ENCODE measurements at places on chromosomes 13 and 19.

GRCh38 chr13:24288870-24289269 is 20.5 kb upstream of the C1QTNF9 start:
- DNase-seq, result no peak

GRCh38 chr19:1107661-1108261 is 4.0 kb downstream of the GPX4 start:
- no peak for DNase-seq

DNA sequence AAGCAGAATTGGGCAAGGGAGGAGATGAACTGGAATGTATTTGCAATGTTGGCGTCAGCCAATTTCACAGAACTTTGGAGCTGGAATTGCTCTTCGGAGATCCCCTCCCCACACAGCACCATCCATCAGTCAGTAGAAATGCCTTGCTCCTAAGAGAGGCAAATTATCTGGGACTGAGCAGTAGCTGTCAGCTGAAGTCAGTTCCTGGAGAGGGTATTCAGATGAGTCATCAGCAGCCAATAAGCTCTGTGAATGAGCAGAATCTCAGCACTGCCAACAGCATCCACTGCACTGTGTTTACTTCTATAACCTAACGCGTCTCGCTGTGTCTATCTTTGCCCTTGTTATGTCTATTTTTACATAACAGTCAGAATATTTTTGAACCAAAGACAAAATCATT is 213.7 kb downstream of the SLITRK5 start:
- DNase-seq, result no peak

GRCh38 chr13:76796851-76797250 is 89.4 kb downstream of the KCTD12 start:
- DNase-seq, result no peak

- no peak for DNase-seq
These were observed 7.7 kb downstream of the A1BG start for GRCh38 chr19:58345558-58345957.

DNA sequence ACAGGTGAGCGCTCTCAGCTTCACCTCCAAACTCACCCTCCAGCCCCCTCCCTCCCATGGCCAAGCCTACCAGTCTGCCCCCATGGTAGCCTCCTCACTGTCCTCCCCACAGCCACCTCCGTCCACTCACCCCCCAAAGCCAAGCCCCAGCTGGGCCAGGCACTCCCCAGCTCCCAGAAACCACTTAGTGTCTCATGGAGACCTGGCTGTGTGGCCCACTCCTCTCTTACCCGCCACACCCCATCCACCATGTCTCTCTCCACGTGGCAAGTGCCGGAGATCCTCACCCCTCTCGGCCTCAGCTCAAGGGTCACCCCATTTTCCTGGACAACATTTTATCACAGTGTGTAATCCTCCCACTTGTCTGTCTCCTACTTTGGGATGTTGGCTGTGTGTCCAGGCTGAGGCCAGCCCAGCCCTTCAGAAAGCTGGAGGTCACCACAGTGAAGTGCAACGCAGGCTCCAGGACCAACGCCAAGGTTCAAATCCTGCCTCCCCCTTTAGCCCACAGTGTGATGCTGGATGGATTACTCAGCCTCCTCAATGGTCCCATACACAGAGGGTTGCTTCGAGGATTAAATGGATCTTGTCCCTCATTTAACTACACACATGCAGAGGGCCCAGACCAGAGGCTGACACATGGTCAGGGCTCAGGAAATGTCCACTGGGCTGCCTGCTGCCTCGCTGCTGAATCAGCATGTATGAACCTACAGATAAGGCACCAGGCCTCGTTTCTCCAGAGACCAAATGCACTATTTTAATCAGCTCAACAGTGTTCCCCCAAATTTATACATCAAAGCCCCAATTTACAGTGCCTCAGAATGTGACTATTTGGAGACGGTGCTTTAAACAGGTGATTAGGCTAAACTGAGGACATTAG is 71.3 kb downstream of the CEBPG start:
- no peak for DNase-seq

DNA sequence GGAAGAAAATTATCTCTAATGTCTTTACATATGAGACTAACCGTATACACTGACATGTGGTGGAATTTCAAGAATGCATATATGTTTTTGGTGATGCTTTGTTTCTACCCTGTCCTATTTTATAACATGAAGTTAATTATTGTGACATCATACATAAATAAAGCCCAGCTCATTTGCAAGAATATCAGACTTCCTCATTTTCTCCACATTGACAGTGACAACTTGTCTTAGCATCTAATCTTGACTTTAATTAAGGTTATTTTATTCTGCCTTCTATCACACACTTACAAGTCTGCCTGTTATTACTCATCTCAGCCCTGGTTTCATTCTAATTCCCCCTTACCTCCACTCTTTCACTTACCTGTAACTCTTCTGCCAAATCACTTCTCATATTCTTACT is 140.6 kb upstream of the STARD13 start:
- no peak for DNase-seq

GRCh38 chr13:45296259-45296658 is 44.7 kb downstream of the TPT1 start:
- DNase-seq, result no peak

GRCh38 chr13:99154064-99154463 is 46.6 kb upstream of the UBAC2 start:
- no peak for DNase-seq

DNA sequence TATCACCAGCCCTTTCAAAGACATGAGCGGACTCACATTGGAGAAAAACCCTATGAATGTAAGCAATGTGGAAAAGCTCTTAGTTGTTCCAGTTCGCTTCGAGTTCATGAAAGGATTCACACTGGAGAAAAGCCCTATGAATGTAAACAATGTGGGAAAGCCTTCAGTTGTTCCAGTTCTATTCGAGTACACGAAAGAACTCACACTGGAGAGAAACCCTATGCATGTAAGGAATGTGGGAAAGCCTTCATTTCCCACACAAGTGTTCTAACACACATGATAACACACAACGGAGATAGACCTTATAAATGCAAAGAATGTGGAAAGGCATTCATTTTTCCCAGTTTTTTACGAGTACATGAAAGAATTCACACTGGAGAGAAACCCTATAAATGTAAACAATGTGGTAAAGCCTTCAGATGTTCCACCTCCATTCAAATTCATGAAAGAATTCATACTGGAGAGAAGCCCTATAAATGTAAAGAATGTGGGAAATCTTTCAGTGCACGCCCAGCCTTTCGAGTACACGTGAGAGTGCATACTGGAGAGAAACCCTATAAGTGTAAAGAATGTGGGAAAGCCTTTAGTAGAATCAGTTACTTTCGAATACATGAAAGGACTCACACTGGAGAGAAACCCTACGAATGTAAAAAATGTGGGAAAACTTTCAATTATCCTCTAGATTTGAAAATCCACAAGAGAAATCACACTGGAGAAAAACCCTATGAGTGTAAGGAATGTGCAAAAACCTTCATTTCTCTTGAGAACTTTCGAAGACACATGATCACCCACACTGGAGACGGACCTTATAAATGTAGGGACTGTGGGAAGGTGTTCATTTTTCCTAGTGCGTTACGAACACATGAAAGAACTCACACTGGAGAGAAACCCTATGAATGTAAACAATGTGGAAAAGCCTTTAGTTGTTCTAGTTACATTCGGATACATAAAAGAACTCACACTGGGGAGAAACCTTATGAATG is 17.6 kb downstream of the ZNF791 start:
- no peak for DNase-seq

DNA sequence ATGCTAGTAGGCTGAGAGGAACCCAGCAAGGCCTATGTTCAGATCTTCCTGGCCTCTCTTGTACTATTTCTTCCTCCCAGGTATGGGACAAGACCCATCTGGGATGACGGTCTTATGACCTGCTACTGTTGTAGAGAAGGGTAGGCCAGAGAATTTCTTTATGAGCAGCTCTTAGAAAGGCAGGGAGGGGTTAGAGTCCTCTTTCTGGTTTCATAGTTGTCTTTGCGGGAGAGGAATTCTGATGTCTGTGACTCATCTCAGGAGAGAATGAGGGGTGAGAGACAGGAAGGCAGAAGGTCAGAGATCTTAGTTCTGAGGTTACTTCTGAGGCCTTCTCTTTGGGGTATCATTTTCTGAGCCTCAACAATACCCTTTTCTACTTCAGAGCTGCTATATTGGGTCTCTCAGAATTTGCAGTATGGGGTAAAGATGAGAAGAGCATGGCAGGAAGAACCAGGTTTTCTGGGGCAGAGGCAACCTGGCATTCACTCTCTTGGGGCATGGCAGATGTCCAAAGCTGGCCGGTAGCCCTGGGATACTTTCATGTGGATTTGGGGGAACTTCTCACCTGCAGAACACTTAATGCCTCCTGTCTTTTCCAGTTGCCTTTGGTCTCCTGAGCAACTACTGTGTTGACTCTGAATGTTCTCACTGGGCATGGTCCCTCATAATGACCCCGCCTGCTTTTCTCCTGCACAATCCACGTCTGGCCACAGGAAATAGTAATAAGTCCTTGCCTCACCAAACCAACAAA is 154.4 kb downstream of the GGACT start:
- DNase-seq, result no peak

DNA sequence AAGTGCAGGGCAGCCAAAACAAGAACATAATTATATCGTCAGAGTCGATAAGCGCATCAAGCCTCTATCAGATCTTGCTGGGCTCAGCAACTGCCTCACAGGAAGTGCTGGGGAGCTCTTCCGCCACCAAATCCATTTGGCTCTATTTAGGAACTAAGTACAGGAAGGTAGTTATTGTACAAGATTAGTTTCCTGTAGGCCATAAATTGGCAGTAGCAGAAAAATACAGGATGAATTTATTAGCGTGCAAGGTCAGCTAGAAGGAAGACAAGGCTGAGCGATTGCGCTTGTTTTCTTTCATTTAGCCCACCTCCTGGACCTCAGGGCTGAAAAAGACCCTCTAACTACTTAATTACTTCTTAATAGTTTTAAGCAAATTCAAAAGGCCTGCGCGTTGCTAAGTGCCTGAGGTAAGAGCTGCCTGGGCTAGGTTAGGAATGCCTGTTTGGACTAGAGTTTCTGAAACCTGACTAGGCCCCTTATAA is 118.5 kb downstream of the IRS2 start:
- DNase-seq, result no peak

GRCh38 chr13:109615721-109616420 is 170.5 kb downstream of the IRS2 start:
- DNase-seq, result no peak

- DNase-seq, result no peak
These were observed 54.8 kb upstream of the TEX29 start for GRCh38 chr13:111265701-111266035.

- no peak for DNase-seq
These were observed 29.6 kb upstream of the TSC22D1 start for GRCh38 chr13:44605721-44606120.

DNA sequence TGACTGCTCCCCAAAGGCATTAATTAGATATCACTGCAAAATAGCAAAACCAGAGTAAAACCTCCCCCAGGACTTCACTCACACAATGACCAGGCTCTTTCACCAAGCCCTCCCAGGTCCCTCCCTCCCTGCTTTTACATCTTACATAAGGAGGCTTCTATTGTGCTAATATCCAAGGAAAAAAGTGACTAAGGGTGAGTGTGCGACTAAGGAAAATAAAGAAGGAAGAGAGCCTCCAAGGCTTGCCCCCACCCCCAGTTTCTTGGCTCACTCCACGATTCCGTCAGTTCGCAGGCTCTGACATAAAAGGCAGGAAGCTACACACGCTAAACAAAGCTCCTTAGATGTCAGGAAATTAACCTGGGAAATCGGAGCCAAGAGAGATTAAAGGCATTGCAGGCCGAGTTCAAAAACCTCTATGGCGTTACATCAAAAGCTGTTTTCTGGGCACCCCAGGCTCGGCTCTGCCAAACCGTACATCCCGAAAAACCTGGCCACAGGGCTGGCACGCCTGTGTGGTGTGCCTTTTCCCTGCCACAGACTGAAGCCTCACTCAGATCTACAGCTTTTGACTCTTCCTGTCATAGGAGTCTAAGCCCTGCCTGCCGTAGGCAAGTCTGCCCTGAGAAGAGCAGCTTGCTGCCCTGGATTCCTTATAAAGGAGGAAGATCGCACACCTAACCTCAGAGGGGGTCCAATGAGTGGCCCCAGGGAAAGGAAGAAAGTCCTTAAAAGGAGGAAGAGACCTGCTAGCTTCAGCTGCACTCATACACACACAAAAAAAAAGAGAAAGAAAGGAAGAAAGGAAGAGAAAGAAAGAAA is 67.0 kb upstream of the SERP2 start:
- DNase-seq, result peak; percentile 95

DNA sequence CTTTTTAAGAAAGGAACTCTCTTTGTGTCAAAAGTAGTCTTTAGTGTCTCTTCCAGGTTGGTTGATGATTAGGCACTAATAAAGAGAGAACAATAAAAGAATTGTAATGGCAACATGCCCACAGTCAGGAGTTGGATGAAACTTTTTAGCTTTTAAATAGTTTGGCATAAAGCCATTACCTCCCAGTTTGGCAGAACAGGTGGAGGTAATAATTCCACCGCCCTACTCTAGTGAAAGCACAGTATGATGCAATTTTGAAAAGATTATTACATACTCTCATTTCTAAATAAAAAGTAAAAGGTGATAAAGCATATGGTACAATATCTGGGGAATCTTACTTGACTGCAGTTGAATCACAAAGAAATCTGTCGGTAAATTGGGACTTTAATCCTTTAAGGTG is 497.6 kb downstream of the SUCLA2 start:
- DNase-seq, result no peak

DNA sequence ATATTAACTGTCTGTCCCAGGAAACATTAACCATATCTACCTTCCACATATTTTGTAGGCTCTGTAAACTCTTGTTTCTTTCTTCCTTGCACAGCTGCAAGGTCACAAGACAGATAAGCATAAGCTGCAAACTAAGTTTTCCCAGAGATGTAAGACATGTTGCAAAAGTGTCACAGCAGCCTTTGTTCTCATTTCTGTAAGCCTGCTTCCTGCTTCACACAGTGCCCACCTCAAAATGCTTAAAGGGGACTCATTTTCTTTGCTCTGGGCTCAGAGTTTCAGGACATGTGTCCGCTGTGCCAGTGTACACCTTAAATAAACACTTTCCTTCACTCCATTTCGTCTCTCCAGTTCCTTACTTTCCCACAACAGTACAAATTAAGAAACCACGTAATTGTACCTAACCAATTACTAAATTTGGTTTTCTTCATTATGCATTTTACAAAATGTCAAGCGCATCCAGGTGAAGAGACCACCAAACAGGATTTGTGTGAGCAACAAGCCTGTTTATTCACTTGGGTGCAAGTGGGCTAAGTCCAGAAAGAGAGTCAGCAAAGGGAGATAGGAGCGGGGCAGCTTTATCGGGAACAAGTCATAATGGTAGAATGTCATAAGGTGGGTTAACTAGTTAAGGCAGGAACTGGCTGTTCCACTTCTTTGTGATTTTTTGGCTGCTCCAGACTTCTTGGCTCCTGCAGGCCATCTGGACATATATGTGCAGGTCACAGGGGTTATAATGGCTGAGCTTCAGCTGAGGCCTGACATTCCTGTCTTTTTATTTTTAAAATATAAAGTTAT is 12.7 kb upstream of the ZNF431 start:
- no peak for DNase-seq

GRCh38 chr19:46371371-46371901 is 24.5 kb downstream of the PPP5C start:
- DNase-seq, result no peak

GRCh38 chr19:44990459-44990858 is 10.8 kb upstream of the RELB start:
- no peak for DNase-seq

GRCh38 chr13:43652760-43653159 is 134.0 kb downstream of the ENOX1 start:
- no peak for DNase-seq

- no peak for DNase-seq
These were observed 460.8 kb downstream of the KLF5 start for GRCh38 chr13:73519396-73520116.
